Activated CD4-positive, alpha-beta T cell treated with anti-CD3 and anti-CD28 coated beads for 36 hours (primary cell): ENCODE measurements at places on chromosomes 11 and 22. TPM values are rescaled to one million over a fixed set of nuclear protein-coding genes. Genes with fewer than 3 reads are reported as not detected.

GRCh38 chr22:17938484-17938924 is 85.9 kb downstream of the MICAL3 start:
- no peak for DNase-seq

PKP3 gene
- 0.18 TPM for total RNA-seq

OR52E8 gene
- total RNA-seq, result not detected

- DNase-seq, result no peak
Measured at GRCh38 chr22:25816522-25817059, 74.6 kb downstream of the MYO18B start.

MAP6 gene
- total RNA-seq, result 0.05 TPM

PKDREJ gene
- total RNA-seq, result not detected

APOBEC3B gene
- total RNA-seq, result 8.5 TPM
